ENCODE measurements at places on chromosomes 16 and 17.

GRCh38 chr16:66740010-66740409 lies 11.4 kb downstream of the DYNC1LI2 start:
- DNase-seq, result peak; percentile 39

- DNase-seq, result no peak
Observed at GRCh38 chr17:34024386-34024785, 230.7 kb upstream of the CCL2 start.

DNA sequence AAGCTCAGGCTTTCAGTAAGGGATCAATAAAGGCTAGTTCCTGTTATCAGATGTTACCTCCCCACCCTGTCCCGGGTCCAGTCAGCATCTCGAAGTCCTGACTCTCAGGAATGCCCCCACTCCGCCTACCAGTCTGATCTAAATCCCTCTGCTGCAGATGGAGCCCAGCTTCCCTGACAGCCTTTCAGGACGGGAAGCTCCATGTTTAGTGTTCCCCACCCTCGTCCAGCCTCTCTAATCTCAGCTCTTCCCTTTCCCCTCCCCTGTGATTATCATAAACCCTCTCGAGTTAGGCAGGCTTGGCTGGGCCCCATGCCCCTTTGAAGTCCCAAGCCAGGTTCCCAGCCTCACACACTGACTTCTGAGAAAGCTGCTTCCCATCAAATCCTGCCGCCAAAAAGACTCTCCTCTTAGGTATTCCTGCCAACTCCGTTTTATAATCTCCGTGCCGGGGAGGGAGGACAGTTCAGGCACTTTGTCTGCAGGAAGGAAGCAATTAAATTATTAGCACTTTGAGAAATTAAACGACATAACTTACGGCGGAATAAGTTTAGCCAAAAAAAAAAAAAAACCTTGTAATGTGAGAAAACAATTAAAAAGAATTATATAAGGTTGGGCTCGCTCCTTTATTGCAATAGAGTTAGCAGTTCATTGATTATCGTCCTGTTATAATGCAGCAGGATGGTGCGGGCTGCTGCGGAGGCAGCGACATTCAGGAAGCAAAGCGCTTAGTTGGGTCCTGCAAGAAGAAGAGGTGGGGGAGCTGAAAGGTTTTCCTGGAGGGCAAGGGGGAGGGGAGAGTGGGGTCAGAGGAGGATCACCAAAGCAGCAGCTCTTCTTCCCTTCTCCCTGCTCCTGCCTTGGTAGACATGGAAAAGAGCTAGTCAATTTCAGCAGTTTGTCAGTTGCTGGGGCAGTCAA lies 16.8 kb upstream of the ETV4 start:
- DNase-seq, result no peak

GRCh38 chr16:23920899-23921298 lies 85.1 kb downstream of the PRKCB start:
- no peak for DNase-seq

GRCh38 chr17:81537856-81538555 lies 9.8 kb downstream of the FSCN2 start:
- no peak for DNase-seq

DNA sequence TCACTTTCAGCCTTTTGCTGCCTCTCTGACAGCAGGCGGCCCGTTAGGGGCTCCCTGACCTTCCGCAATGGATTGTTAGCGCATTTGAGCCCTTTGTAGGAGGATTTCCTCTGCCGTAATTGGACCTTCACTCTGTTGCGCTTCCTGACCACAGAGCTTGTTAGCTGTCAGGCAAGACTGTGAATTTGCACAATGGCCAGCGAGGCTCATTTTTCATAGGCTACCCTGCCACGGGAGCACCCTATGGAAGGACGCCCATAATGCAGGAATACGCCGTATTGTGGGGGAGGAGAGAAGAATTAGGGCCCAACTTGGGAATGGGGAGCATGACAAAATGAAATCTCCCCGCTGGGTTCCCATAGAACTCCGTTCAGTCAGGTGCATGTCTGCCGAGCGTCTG lies 205.2 kb upstream of the NLRP1 start:
- no peak for DNase-seq

GRCh38 chr17:27413315-27413714 lies 42.9 kb upstream of the KSR1 start:
- DNase-seq, result no peak

- no peak for DNase-seq
Observed at GRCh38 chr17:68420065-68420464, 37.2 kb downstream of the WIPI1 start.

DNA sequence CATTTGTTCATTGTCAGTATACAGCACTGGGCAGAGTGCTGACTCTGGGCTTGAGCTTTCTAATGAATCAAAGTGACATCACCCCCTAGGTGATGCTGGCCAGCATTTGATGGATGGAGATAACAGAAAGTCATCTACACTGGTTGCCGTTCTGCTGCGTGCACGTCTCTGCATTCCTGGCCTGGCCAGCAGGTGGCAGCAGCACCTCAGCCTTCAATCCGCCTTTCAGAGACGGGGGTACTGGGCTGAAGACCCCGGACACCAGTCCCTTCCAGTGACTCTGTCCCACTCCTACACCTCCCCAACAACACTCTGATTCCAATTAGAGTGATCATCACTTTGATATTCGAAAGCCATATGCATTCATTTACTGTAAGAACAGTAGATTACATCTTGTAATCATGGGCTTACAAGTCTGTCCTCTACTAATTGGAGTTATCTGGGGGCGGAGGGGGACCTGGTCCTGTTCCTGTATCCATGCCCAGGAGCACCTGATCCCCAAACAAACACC lies 6.0 kb downstream of the CPSF4L start:
- DNase-seq, result peak; percentile 48

DNA sequence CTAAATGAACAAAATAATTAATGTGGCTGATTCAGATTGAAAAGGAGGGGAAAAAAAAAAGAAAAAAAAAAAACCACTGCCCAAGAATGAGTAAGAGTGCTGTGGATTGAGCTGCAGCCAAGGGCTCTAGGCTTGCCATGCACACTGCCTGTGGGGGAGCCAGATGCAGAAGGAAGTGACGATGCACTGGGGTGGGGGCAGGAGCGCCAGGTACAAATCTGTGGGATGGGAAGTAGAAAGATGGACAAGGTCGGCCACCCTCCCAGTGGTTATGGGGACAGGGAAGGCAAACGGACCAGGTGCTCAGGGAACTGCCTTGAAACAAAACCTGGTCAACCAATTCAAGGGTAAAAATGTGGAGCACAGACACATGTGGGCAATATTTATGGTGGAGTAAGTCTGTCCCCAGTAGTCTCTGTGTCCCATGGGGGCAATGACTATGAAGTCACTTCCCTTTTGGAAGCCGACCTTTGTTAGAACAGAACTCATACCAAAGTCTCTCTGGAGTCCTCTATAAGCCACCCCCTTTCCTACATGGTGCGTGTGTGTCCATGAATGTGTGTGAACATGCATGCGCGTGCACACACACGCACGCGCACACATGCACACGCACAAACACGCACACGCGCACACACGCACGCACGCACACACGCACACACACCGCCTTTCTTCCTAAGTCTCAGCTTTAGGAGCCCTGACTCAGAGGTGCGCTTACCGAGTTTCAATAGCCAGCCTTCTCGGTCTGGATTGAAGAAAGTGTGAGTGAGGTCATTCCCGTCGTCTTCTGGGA lies 84.3 kb downstream of the CYTH1 start:
- DNase-seq, result no peak

- no peak for DNase-seq
Observed at GRCh38 chr16:4071686-4072561, 44.3 kb downstream of the ADCY9 start.

DNA sequence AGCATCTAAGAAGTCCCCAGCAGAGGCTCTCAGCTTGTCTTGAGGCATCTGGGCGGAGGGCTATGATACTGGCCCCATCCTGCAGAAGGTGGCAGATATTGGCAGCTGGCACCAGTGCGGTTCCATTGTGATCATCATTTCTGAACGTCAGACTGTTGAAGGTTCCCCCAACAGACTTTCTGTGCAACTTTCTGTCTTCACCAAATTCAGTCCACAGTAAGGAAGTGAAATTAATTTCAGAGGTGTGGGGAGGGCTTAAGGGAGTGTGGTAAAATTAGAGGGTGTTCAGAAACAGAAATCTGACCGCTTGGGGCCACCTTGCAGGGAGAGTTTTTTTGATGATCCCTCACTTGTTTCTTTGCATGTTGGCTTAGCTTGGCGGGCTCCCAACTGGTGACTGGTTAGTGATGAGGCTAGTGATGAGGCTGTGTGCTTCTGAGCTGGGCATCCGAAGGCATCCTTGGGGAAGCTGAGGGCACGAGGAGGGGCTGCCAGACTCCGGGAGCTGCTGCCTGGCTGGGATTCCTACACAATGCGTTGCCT lies at the start of gene CIITA:
Gene CIITA (plus strand): TSS at position 404 of the 543 bp plus-strand sequence. CDS start 129 bp downstream, at position 533.
- peak; percentile 69 for DNase-seq

- no peak for DNase-seq
Observed at GRCh38 chr17:66354981-66355380, 52.6 kb downstream of the PRKCA start.

DNA sequence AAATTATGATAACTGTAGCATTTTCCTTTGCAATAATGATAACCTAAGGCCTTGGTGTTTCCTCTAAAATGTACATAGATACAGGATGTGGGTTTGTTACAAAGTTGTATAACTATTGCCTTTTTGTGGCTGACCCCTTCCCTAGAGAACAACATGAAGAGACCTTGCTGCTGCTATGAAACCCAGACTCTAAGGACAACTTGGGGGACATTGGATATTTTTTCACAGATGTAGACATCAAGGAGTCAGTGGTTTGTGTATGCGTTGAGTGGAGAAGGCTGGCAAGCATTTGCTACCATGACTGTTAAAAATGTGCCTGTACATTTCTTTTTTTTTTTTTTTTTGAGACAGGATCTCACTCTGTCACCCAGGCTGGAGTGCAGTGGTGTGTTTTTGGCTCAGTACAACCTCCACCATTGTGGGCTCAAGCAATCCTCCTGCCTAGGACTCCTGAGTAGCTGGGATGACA lies 12.3 kb downstream of the HMOX2 start:
- DNase-seq, result peak; percentile 59

- DNase-seq, result no peak
Observed at GRCh38 chr17:48025904-48026501, 11.6 kb downstream of the COPZ2 start.

- DNase-seq, result no peak
Observed at GRCh38 chr17:69485251-69485661, 70.8 kb downstream of the MAP2K6 start.

- DNase-seq, result no peak
Observed at GRCh38 chr17:47993031-47993564, 22.2 kb downstream of the CDK5RAP3 start.

- DNase-seq, result peak; percentile 97
Observed at GRCh38 chr16:88856828-88857727, at the start of the genes GALNS and TRAPPC2L. Gene GALNS, minus strand, starts transcription at chr16:88856947. Its CDS starts 70 bp downstream, at chr16:88856877. Gene TRAPPC2L, plus strand, starts transcription at chr16:88857127. Its CDS starts 24 bp downstream, at chr16:88857151.

Data from CD4-positive, alpha-beta T cell treated with Interleukin-1 beta for 1 hour (primary cell).